ENCODE measurements at places on chromosomes 3 and 15.

DNA sequence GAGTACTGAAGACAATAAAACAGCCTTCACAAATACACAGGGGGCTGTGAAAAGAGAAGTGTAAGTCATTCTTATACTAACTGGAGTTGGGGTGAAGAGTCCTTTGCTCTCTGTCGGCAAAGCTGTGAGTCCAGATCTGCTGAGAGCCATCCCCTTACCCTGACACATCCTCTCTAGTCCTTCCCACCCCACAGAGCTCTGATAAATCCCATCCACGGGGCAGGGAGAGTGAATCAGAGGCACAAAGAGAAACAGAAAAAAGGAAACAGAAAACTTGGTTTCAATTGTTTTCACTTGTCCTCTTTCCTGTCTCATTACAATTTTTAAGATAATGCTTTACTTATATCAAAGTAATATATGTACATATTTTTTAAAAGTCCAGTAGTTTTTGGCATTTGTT lies 18.2 kb upstream of the ZNF639 start:
- no peak for DNase-seq

- no peak for DNase-seq
Observed at GRCh38 chr3:54079314-54079713, 43.0 kb upstream of the CACNA2D3 start.

GRCh38 chr3:191959876-191960413 lies 499.0 kb downstream of the PYDC2 start:
- DNase-seq = no peak

GRCh38 chr15:31236184-31237042 lies 90.2 kb upstream of the KLF13 start:
- DNase-seq = peak; percentile 84

GRCh38 chr3:42403737-42404136 lies 6.7 kb downstream of the LYZL4 start:
- DNase-seq = no peak

- DNase-seq = no peak
Observed at GRCh38 chr3:147113293-147114044, 292.9 kb downstream of the ZIC4 start.

DNA sequence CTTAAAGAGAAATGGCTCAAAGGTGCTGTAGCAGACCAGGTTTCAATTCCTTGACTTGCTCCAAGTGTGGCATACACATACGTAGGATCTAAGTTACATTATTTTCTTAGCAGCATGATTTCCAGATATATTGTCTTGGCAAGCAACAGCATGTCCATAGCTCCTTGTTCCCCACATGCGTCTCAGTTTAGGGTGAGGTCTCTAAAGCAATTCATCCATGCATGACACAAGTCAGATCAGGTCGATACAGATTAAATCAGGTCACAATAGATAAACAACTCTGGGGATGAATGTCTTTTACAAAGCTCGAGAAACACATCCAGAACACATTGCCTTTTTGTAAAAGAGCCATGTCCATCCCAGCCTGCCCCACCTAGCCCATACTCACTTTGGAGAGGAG lies 108.9 kb upstream of the ABHD17C start:
- DNase-seq = peak; percentile 12

GRCh38 chr3:57091521-57092273 lies 31.2 kb downstream of the SPATA12 start:
- no peak for DNase-seq

GRCh38 chr15:90941038-90941437 lies 6.0 kb downstream of the UNC45A start:
- no peak for DNase-seq

DNA sequence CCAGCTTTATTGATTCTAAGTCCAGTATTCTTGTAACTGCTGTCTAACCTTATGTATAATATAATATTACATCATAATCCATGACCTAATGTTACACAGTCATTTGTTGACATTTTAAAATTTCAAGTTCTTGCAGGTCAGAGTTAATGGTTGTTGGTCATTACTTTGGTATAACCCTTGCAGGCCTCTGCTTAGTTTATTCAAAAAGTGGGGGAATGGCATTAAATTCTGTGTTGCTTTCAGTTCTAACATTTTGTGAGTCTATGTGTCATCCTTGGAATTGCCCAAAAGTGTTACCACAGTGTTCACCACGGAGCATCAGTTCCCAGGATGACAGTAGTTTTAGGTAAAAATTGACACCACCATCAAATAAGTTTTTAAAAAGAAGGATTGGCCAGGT lies 174.8 kb upstream of the BCL6 start:
- DNase-seq = no peak

DNA sequence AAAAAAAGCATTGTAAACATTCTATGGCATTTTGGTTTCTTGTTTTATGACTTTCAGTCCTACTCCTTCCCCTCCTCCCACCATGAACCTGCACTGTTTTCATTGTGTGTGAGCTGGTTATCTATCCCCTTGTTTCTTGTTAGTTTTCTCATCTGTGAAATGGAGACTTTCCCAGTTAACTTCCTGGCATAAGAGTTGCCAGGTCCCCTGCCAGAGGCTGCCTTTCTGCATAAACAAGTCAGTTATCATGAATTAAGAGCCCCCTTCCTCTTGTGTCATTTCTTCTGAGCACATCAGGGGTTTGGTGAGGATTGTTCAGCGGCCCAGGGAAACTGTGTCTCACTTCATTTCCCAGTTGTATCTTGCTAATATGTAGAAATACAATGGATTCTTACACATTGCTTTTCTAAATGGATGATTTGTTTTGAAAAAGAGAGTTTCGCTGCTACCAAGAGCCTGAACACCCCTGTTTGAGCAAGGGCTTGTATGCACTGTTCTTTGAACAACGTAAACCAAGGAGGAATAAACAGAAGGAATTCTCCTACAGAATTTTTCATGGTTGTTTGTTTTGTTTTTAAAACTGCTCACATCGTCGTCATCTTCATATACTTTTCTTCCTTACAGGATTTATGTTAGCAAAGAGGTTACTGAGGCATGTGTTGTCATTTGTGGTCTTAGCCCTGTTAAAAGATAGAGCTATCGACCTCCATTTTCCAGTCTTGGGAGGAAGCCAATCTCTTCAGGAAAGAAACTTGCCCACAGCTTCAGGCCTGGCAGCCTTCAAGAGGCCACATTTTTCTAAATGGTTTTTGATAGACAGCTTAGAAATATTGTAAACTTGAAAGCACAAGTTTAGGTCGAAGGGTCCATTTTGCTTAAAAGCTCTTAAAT lies 144.6 kb upstream of the IL12A start:
- no peak for DNase-seq

- no peak for DNase-seq
Observed at GRCh38 chr3:26621176-26621575, 1.4 kb upstream of the LRRC3B start.

DNA sequence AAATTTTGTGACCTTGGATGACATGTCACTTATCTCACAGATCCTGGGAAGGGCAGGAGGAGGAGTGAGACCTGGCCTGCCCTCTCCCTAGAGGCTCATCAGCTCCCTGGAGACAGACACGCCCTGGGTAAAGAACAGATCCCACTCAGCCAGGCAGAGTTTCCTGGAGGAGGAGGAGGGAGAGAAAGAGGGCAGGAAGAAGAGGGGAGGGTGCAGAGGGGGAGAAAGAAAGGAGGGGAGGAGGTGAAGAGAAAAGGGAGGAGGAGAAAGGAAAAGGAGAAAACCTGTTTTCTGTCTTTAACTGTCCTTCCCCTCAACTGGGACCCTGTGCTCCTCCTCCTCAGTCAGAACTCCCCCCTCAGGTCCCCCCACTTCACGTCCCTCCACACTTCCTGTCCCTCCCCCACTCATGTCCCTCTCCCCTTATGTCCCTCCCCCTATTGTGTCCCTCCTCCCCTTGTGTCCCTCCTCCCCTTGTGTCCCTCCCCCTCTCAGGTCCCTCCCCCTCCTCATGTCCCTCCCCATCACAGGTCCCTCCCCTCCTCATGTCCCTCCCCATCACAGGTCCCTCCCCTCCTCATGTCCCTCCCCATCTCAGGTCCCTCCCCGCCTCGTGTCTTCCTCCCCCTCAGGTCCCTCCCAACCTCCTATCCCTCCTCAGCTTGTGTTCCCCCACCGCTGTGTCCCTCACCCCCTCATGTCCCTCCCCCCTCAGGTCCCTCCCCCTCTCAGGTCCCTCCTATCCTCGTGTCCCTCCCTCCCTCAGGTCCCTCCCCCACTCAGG lies 52.3 kb upstream of the CGNL1 start:
- DNase-seq = peak; percentile 89

GRCh38 chr3:39814007-39814406 lies 4.6 kb downstream of the MYRIP start:
- no peak for DNase-seq

DNA sequence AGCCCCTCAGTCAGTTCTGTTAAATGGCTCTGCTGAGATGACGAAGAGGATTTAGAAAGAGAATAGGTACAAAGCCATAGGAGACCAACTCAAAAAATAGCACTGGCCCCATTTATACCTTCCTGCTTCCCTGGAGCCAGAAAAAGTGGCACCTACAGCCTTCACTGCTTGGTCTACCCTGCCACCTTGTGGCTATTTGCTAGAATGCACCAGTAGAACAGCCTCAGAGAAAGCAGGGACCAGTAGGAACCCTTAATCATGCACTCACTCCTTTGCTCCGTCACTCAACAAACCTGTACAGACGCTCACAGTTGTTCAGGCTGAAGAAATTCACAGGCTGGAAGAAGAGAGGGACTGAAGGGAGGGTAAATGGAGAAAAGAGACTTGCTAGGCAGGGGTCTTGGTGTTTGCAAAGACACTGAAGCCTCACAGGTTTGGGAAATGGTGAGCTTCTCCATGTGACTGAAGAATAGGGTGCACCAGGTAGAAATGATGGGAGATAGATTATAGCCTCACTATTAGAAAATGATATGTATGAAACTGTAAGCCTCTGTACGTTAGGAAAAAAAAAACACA lies 12.1 kb upstream of the RTP2 start:
- peak; percentile 49 for DNase-seq

DNA sequence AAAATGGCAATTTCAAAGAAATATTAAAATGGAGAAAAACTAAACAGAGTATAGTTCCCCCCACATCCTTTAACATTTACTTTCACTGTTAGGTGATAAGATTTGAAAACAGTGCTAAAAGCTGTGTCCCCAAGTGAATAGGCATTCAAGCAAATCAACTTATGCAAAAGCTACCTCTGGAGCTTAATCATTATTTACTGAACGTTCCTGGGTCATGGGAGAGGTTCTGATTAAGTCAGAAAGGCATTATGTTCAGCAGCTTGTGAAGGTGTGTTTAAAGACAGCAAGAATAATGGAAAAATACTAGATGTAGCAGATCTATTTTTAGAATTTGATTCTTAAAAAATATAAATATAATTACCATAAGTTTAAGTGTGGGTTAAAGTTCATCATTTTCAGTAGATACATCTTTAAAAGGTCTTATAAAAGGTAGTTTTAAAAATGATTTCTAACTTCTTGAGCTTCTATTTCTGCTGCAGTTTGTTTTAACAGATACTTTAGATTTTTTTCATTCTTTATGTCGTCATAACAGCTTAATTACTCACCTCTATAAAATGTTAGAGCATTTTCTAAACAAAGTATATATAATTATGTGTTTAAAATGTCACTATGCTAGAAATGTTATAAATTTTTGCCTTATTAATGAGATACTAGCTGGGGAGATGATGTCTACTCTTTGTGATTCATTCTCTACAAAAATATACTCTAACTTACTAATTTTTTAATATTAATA lies 127.9 kb downstream of the MITF start:
- no peak for DNase-seq

- DNase-seq = peak; percentile 54
Observed at GRCh38 chr15:73560501-73561117, 72.6 kb downstream of the NPTN start.

DNA sequence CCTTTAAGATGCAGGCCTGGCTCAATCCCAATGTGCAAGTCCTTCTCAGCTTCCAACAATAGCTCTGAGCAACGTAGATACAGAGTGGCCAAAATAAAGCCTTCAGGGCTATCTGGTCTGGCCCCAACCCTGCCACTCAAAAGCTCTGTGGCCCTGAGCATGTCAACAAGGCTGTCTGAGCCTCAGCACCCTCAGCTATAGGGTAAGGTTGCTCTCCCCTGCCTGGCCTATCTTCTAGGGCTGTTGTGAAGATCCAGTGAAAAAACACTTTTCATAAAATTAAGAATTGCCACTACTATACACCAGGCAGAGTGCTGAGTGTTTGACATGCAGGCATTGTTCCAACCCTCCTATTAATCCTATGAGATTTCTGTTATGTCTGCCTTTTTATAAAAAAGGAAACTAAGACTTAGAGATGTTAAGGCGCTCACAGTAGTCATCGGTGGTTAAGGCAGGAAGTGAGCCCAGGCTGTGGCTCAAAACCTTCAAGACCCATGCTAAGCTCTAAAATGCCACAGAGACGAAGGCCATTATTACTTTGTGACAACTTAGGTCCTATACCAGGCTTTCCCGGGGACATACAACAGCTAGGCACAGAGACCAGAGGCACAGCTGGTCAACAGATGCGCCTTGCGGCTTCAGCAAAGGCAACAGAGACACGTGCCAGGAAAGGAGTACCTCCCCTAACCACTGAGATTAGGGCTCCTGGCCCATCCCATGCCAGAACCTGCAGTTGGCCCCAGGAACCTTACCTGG lies 5.1 kb downstream of the POLG start:
- DNase-seq = no peak

- peak; percentile 98 for DNase-seq
Observed at GRCh38 chr3:157130467-157131251, 29.3 kb downstream of the CCNL1 start.

DNA sequence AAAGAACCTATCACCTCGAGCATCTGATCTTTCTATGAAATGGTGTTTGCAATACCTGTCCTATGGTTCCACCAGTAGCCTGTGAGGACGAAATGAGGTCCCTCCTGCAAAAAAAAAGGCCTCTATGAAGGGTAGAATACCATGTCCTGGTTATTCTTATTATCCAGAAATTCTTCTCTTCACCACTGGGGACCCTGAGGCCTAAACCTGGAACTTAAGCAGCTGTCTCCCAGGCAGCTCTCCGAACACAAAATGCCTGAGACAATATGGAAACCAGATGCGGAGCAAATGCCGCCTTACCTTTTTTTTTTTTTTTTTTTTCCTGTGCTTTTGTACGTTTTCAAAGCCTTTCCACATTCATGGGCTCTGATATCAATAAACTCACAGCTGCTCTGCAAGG lies 62.1 kb upstream of the WNT5A start:
- DNase-seq = no peak

- no peak for DNase-seq
Observed at GRCh38 chr15:32675466-32675865, 34.0 kb downstream of the SCG5 start.

GRCh38 chr3:138059261-138059660 lies 49.3 kb downstream of the CLDN18 start:
- DNase-seq = no peak

- no peak for DNase-seq
Observed at GRCh38 chr3:155807823-155808222, 1.7 kb upstream of the C3orf33 start.

GRCh38 chr3:27356976-27357375 lies 12.2 kb downstream of the NEK10 start:
- DNase-seq = no peak
